Globus pallidus (tissue), 1 donor: ENCODE measurements at places on chromosomes 7 and 10.
A peak's percentile ranks its signal among the peaks of the same experiment; 100 is the strongest.

DNA sequence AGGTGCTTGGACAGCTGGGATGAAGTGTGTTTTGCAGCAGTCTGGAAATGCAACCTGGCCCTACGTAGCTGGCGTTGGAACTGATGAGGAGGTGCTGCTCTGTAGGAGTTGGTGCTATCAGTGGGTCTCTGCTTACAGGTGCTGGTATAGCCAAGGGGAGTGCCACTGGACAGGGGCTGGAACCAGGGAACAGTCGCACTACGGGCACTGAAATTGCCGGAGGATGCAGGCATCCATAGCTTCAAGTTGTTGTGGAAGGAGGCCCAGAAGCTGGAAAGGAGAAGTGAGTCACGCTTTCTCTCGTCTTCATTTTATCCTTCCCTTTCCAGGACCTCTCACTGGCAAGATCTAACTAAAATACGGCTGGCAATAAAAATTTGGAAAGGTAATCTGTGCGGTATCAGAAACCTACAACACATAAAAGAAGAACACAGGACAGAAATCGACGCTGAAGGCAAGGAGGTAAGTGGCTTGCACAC, 25.8 kb downstream of the MACC1 start:
- DNase-seq, result no peak

DNA sequence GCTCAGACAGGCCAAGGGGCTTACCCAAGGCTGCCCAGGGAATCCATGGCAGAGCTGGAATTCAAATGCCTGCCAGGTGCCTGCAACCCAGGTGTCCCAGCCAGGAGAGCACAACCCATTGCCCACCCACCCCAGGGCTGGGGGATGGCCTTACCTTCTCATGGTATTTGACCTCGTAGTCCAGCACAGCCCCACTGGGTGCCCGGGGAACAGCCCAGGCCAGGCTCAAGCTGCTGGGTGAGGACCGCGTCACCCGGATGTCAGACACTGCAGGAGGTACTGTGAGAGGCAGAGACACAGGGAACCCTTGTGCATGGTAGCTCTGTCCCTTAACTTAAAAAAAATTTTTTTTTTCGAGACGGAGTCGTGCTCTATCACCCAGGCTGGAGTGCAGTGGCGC, 9.0 kb downstream of the EPHB4 start:
- no peak for DNase-seq

DNA sequence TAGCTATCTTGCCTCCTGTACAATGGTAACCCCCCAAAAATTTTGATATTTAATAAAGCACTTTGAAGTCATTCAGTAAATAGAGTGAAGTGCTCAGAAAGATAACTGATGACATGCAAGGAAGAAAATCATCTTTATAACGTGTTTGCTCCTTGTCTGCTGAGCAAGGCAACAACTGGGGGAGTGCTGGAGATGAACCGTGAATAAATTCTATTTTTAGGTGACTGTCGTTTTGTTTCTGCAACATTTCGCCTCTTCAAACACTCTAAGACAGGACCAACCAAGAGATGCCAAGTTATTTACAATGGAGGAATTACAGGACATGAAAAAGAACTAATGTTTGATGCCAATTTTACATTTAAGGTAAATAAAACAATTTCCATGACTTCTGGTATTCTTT, 9.4 kb downstream of the AS3MT start:
- no peak for DNase-seq

DNA sequence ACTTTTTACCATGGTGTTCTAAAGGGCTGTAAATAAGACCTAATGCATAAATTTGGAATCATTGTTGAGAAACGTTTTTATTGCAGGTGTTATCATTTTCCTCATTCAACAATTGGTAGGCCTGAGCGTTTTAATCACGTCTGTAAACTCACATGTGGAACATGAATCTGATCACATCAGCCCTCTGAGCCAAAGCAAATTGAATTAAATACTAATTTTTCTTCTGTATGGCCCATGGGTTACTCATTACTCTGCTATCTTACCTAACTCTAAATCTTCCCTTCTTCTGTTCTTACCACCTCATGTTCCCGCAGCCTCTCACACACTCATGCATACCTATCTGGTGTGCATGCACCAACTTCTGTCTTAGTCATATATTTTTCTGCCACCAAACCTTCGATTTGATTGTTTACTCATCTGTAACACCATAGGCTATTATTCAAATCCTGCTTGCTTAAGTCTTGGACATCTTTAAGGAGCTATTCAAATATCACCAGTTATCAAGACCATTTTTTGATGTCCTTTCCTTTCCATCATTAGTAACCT, 82.3 kb downstream of the NXPH1 start:
- no peak for DNase-seq

- peak; percentile 76 for DNase-seq
Observed at GRCh38 chr10:130179640-130180039, 43.4 kb downstream of the GLRX3 start.

DNA sequence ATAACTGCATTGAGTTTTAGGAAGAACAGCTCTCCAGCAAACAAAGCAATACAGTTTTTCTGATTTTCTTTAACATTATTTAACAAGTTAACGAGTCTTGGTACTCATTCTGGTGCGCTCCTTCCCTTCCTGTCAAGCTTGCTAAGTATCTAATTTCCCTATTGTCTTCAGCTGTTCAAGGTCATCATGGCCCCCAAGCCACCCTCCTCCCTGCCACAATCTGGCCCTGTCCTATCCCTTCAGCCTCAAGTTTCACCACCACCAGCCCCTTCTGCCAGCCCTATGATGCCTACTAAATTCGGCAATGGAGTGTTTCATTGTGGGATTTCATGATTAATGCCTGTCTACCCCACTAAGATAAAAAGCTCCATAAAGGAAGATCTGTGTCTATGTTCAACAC, 121.0 kb downstream of the SORCS1 start:
- DNase-seq, result no peak

- DNase-seq, result peak; percentile 37
Observed at GRCh38 chr7:142908921-142909890, 23.7 kb upstream of the TRPV6 start.

DNA sequence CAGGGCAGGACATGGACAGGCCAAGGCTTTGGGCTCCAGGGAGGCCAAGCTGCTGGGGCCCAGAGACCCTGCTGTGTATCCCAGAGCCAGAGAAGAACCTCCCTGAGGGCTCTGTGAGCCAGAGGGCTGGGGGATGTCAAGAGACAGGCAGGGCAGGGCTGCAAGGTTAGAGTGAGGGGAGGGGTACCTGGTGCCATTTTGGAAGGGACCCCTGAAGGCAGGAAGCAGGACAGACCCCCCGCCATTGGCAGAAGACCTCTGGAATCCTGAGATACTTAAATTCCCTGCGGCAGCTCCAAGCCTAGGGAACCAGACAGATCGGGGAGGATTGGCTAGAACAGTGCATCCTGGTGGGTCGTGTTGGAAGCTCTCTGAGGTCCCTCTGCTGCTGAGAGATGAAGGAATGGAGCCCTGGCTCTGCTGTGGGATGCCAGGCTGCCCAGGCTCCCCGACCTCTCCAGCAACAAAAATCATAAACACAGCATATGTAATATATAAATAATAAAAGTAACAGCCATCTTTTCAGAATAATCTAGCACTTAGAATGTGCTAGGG, 75.0 kb downstream of the LHPP start:
- no peak for DNase-seq

DNA sequence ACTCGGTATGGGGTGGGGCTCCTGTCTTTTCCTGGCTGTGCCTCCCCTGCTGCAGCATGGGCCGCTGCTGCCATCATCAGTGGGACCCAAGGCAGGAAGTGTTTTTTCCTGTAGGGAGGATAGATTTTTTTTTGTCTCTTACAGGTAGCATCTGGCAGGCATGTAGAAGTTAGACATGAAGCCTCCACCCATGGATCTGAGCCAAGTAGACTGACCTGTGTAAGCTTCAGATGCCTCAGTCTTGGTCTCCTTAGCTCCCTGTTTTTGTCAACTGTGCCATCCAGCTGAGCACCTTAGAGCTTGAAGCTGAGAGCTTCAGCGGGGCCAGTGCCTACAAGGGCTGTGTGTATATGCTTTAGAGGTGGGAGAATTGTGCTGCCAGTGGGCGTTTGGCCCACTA, 93.5 kb downstream of the AUTS2 start:
- DNase-seq, result no peak

DNA sequence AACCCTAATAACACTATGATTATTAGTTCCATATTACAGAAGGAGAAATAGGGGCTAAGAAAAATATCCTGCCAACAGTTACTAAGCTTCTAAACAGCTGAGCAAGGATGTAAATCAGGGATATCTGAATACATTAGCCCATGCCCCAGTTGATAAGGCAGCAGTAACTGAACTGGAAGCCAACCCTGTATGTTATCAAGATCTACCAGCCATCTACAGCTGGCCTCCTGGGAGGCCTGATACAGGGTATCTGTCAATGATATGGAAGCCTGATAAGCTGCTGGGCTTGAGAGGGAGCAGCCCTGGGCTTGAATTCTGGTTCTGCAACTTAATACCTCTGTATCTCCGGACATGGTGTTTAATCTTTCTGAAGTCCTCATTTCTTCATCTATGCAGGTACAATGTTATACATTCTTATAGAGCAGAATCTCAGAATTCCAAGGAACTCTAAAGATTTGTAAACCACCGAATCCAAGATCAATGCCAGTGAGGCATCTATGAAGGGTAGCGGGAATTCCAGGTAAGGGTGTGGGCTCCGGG, 37.9 kb upstream of the AFAP1L2 start:
- no peak for DNase-seq

GRCh38 chr10:82968533-82968932, 1093.5 kb downstream of the NRG3 start:
- no peak for DNase-seq

DNA sequence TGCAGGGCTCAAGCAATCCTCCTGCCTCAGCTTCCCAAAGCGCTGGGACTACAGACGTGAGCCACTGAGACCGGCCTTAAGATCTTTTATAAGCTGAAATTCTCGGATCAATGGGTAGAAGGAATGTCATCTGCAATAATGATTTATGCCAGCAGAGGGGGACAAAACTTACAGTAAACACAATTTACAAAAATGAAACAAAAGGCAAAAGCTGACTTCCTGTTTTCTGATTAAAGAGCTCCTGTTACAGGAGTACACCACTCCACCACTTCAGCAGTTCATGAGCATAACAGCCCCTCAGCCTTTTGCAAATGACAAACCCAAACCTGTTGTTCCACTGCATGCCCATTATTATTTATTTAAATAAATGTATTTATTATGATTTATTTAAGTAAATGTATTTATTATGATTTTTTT, 88.5 kb upstream of the ATP6V0A4 start:
- DNase-seq, result peak; percentile 16

- no peak for DNase-seq
Observed at GRCh38 chr10:75013522-75013921, 97.9 kb upstream of the SAMD8 start.

DNA sequence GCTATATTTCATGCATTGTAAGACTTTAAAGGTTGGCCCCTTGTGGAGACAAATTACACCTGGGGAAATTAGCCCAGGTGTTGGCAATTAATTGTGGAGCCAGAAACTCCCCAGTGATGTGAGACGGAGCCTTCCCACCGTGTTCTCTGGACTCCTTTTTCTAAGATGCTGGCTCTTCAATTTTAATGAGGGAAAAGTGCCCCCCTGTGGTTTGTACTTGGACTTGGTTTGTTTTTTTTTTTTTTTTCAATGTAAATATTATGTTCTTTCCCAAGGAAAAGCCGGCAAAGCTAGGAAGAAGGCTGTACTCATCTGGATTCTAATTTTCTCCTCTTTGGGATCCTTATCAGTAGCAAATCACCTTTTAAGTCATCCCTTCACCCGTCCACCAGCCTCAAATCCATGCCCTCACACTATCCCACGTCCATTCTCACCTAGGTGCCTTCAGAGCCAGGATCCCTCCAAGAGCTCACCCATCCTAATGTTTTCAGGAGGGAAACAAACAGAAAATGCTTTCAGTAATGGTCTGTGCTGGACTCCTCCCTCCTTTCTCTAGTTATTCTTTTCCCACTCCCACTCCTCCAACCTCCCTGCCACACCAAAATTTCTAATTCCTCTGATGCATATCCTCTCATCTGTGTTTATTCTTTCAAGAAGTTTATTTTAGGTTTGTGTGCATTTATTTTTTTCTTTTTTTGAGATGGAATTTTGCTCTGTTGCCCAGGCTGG, 20.4 kb upstream of the ST8SIA6 start:
- DNase-seq, result no peak

DNA sequence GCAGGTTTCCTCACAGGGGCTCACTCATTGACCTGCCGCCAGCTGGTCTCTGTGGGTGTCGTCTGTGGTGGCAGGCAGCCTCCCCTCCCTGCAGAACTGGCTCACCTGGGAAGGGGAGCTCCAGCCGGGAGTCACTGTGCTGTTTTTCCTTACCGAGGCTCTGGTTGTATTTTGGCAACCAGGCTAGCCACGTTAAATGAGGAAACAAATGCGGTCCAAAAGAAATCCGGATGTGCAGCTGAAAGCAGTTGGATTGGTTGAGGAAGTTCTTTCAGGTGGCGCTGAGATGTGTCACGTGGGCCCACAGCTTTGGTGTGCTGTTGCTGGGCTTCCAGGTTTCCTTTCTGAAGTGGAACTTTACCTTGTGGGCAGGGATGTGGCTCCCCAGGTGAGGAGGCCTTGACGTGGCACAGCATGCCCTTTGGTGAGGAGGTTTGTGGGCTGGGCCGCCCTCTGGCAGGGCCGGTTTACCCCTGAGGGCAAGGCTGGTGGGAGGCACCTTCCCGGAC, 14.2 kb downstream of the MTURN start:
- DNase-seq, result no peak

DNA sequence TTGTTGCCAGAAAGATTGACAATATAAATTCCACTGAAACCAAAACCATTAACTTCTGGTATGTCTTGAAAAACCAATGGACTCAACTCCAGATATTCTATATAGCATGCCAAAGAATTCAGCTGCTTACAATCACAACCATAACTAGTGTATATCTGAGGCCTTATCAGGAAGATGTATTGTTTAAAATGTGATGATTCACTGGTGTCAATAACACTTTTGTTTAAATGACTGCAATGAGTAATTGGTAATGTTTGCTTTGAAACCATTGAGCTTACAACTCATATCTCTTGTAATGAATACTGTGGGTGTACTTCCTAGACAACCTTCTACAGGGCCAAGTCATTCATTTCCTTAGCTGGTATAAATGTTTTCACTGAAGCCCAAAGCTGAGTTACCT, 727.9 kb upstream of the KCND2 start:
- no peak for DNase-seq

DNA sequence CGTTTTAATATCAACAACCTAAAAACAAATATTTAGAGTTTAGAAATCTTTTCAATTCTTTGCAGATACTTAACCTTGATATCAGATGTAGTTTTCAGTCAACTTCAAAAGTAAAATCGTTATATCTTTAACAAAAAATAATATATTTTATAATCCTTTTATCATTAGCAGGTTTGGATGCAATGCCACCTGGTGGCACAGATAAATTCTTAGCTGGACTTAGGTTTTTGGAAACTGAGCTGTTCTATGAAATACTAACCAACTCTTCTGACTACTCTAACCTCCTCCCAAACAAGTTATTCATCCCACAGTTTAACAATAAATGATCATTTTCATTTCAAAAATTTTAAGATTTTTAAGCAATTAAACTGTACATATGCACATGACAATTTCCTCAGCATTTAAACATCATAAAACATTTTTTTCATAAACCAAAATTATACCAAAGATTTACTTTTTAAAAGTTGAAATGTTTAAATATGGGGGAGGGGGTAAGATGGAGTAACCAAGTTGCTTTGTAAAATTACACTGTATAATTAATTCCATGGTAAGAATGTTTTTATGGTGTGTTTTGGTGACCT, 56.9 kb downstream of the HIBADH start:
- DNase-seq, result no peak
